ENCODE measurements at places on chromosomes 2 and 18. TPM values are rescaled to one million over a fixed set of nuclear protein-coding genes. Genes with fewer than 3 reads are reported as not detected.

- peaks cover 12% of the 10 kb centered on the region for H3K4me1 ChIP-seq
- no peak overlapping the region for H3K27ac ChIP-seq
- DNase-seq, result no peak
- H3K36me3 ChIP-seq, result no peaks in the 10 kb centered on the region
- no peak overlapping the region for H3K4me3 ChIP-seq
These were observed 37.8 kb upstream of the ATP6V1B1 start for GRCh38 chr2:70897977-70898226.

DNA sequence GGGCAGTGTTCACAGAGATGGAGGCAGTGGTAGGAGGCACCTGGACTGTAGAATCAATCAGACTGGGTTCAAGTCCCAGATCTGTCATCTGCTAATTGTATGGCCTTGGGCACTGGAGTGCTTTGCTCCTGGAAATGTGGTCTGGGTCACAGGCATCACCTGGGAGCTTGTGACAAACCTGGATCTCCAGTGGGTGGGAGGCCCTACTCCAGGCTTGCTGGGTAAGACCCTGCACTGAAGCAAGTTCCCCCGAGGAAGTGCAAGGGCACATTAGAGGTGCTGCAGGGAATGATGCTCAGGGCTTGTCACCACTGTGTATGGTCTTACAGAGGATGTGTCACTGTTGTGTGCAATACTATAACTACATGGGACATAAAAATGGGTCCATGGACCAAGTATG, 220.5 kb upstream of the ID2 start:
- H3K4me1 ChIP-seq, result peaks cover 7% of the 10 kb centered on the region
- no peak for DNase-seq
- no peak overlapping the region for H3K27ac ChIP-seq
- no peaks in the 10 kb centered on the region for H3K27me3 ChIP-seq
- H3K4me3 ChIP-seq, result no peak overlapping the region

DNA sequence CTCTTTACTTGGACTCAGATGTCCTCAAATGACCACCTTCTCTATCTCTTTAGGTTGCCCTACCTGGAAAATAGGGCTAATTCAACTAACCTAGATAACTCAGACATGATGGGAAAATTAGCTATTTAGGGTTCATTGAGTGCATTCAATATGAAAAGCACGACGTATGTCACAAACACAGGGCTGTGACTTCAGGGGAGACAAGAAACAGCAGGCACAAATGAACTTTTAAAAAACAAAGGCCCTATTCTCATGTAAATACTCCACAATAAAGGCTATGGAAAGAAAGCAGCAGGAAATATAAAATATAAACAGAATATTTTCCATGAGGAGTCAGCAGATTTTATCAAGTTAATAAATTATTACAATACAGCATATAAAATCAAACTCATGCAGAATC, 97.8 kb downstream of the SS18 start:
- H3K4me3 ChIP-seq, result no peak overlapping the region
- DNase-seq, result no peak
- no peaks in the 10 kb centered on the region for H3K36me3 ChIP-seq
- no peaks in the 10 kb centered on the region for H3K27me3 ChIP-seq
- H3K4me1 ChIP-seq, result no peaks in the 10 kb centered on the region

GRCh38 chr2:211867845-211868451, 670.7 kb downstream of the ERBB4 start:
- H3K4me1 ChIP-seq, result no peaks in the 10 kb centered on the region
- DNase-seq, result no peak
- no peaks in the 10 kb centered on the region for H3K27me3 ChIP-seq
- H3K36me3 ChIP-seq, result no peaks in the 10 kb centered on the region

DNA sequence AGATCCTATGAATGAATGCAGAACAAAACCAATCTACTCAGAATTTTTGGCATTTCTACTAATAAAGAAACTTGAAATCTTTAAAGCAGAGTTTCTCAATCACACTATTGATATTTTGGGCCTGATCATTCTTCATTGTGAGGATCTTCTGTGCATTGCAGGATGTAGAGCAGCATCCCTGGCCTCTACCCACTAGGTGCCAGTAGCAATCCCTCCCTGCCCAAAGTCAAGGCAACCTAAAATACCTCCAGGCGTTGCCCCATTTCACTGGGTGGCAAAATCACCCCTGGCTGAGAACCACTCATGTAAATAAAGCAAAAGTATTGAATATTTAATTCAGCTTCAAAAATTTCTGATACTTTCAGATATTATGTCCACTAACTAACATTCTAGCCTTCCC, 213.0 kb downstream of the SP3 start:
- no peaks in the 10 kb centered on the region for H3K4me1 ChIP-seq
- H3K27me3 ChIP-seq, result no peaks in the 10 kb centered on the region
- no peak for DNase-seq
- no peaks in the 10 kb centered on the region for H3K36me3 ChIP-seq

DNA sequence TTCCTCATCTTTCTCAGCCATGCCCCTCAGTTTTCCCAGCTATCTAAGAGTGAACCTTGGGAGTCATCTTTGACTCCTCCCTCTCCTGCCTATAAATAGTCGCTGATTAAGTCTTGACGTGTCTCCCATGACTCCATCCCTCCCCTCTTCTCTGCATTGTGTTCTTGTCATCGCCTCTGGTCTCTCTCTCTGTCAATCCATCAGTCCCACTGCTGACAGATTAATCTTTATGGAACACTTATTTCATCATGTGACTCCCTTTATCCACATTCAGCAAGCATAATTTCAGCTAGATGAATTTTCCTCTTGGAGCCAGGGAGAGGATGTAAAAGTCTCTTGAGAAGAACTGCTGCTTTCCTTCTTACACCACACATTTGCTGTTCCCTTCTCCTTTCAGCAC, 9.4 kb downstream of the ADAM23 start:
- H3K27ac ChIP-seq, result no peak overlapping the region
- no peak overlapping the region for H3K4me3 ChIP-seq
- DNase-seq, result no peak
- no peaks in the 10 kb centered on the region for H3K36me3 ChIP-seq
- no peaks in the 10 kb centered on the region for H3K27me3 ChIP-seq

GRCh38 chr2:79715338-79715737, 202.5 kb downstream of the CTNNA2 start:
- no peak overlapping the region for H3K27ac ChIP-seq
- H3K4me3 ChIP-seq, result no peak overlapping the region
- no peak for DNase-seq
- no peaks in the 10 kb centered on the region for H3K4me1 ChIP-seq
- no peaks in the 10 kb centered on the region for H3K36me3 ChIP-seq

DNA sequence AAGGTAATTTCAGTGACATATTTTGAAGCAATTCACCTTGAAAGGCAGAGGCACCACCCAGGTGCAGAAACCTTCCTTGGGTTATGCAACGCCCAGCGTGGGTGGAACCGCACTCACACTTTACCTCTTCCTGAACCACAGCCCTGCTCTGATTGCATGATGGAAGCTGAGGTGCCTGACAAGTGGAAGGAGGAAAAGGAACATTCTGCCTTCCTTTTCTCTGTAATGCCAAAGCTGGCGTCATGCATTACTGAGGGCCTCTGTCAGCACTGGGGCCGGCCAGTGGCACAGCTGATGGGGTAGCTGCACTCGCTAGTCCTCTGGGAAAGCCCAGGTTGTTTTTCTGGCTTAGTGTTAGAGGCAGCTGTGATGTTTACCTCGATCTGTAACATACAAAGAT, 266.5 kb downstream of the NEDD4L start:
- H3K27ac ChIP-seq, result no peak overlapping the region
- no peak overlapping the region for H3K4me3 ChIP-seq
- H3K27me3 ChIP-seq, result no peaks in the 10 kb centered on the region
- H3K36me3 ChIP-seq, result no peaks in the 10 kb centered on the region
- peaks cover 39% of the 10 kb centered on the region for H3K4me1 ChIP-seq

DNA sequence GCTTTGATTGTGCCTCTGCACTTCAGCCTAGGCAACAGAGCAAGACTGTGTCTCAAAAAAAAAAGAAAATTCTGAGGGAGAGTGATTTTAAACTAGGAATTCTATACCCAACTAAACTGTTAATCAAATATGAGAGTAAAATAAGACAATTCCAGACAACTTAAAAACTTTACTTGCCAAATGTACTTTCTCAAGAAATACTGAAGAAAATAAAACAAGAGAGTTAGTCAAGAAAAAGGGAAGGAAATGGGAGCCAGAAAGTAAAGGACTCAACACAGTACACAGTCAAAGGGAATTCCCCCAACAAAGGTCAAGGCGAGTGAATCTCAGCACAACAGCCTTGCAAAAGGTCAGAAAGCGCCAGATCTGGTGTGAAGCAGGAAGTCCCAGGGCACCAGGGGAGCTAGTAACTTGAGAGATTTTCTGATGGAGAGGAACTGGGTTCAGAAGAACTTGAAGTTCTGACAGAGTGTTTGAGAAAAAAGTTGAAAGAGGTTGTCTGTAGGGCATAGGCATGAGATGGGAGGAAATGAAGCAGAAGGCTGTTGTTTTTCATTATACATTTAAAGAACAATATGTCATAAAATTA, 22.6 kb upstream of the TBC1D8 start:
- H3K27me3 ChIP-seq, result no peaks in the 10 kb centered on the region
- H3K36me3 ChIP-seq, result no peaks in the 10 kb centered on the region
- no peak for DNase-seq
- no peak overlapping the region for H3K4me3 ChIP-seq
- no peaks in the 10 kb centered on the region for H3K4me1 ChIP-seq

DNA sequence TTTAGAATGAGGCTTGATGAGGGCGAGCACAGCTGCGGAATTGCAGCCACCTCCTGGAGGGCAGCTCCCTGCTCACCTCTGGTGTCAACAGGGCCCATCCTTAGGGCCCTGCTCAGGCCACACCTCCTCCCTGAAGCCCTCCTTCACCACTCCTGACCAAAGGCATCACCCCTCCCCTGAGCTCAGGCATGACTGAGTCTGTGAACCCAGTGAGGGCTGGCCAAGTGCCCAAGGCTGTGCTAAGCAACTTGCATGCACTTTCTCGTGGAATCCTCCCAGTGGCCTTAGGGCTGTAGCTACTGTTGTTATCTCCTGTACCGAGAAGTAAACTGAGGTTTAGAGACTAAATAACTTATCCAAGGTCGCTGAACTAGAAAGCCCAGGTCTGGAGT, 101.7 kb downstream of the KLHL29 start:
- no peaks in the 10 kb centered on the region for H3K36me3 ChIP-seq
- H3K27ac ChIP-seq, result no peak overlapping the region
- no peak for DNase-seq
- H3K4me3 ChIP-seq, result no peak overlapping the region
- no peaks in the 10 kb centered on the region for H3K27me3 ChIP-seq

The ABCB11 gene
- not detected for total RNA-seq

The CXCR2 gene
- total RNA-seq, result not detected

The ZSWIM2 gene
- total RNA-seq, result not detected

The CHST9 gene
- total RNA-seq, result not detected

The MALL gene
- total RNA-seq, result 0.50 TPM
